ENCODE measurements at places on chromosomes 1 and 21.

DNA sequence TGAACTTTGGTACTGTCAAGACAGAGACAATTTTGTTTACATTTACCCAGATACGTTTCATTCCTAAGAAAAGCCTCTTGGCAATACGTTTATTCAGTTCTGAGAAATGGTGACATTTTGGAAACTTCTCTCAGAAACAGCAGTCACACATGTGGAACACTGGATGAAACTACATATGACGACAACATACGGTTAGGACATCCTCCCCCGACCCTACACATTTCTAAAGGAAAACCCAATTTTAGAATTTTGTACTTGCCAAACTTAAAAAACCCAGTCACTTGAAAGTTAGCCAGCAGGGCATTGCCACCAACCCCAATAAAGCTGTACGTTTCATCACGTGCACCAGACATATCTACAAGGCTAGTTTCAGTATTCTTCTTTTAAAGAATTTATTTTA is 56.8 kb downstream of the ITGB3BP start:
- peak; percentile 61 for DNase-seq

- DNase-seq = no peak
Measured at GRCh38 chr21:18023157-18023556, 204.0 kb upstream of the C21orf91 start.

DNA sequence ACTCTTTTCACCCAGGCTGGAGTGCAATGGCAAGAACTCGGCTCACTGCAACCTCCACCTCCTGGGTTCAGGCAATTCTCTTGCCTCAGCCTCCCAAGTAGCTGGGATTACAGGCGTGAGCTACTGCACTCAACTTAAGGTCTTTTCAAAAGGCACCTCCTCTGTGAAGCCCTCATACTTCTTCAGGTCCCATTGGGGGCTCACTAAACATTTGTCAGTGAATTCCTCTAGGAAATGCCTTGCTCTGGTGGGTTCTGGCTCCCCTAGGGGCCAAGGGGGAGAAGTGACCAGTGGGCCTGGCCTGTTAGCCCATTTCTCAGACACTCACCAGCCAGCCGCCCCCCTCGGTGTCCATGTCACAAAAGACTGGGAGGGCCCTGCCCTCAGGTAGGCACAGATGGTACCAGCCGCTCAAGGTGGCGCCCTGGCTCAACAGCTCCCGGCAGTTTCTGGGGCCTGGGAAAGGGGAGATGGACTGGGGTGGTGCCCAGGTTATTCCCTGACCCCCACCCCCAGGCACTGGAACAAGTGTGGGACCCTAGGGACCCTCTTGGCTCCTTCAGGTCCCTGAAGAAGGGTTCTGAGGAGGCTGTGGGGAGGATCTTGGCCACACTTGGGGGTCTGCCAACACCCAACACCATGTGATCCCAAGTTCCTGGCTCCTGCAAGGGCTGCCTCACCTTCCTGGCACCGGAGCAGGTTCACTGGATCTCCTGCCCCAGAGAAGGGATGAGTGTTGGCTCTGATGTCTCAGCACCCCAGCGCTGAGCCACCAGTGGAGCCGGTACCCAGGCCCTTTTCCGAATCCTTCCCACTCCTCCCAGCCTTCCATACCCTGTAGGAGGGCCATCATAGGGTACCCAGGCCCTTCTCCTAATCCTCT is 1.6 kb downstream of the FCN3 start:
- DNase-seq = no peak

DNA sequence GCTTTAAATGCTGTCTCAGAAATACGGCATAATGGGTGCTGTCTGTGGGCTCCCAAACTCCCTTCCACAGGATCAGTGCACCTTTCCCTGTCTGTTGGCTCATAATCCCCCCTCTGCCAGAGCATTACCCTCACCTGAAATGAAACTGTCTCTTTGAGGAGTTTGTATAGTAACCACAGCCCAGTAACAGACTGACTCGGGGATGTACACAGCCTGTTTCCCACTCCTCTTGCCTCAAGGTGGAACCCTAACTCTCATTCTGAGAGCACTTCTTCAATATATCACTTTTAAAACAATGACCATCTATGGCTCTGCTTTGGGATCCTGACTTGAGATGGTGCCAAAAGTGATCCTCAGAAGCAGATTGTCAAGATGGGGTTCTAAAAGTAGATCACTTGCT is 332.5 kb downstream of the AMY1C start:
- no peak for DNase-seq

GRCh38 chr1:55259911-55260609 is 44.9 kb upstream of the USP24 start:
- DNase-seq = no peak

- DNase-seq = no peak
Measured at GRCh38 chr1:171115280-171115897, 24.7 kb downstream of the FMO3 start.

DNA sequence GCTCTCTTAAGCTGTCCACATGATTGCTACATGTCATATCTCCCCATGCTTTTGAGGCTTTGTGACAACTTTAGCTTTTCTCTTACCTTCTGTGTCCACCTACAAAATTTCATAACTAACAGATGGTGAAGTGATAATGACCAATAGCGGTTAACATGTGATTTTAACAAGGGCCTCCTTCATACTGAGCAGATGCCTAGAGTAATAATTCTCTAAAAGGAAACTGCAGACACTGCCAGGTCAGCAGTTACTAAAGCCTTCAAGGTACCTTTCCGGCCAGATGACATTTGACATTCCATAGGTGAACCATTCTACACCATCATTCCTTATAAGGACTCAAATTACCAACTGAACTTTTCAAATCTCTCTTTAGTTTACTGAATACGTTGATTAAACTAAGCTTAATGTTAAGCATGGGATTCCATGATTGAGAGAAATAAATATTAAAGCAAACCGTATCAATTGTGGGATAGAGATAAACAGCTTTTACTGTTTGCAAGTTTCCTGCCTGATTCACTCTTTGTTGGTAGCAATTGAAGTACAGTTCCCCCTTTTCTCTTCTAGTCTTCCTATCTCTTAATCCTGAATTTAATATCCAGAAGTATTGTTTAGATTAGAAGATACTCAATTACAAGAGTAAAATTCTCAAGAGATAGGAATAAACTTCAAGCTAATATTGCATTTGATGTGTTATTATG is 205.1 kb downstream of the PLA2G4A start:
- DNase-seq = no peak

GRCh38 chr1:153509729-153510354 is 25.9 kb downstream of the S100A6 start:
- DNase-seq = no peak

DNA sequence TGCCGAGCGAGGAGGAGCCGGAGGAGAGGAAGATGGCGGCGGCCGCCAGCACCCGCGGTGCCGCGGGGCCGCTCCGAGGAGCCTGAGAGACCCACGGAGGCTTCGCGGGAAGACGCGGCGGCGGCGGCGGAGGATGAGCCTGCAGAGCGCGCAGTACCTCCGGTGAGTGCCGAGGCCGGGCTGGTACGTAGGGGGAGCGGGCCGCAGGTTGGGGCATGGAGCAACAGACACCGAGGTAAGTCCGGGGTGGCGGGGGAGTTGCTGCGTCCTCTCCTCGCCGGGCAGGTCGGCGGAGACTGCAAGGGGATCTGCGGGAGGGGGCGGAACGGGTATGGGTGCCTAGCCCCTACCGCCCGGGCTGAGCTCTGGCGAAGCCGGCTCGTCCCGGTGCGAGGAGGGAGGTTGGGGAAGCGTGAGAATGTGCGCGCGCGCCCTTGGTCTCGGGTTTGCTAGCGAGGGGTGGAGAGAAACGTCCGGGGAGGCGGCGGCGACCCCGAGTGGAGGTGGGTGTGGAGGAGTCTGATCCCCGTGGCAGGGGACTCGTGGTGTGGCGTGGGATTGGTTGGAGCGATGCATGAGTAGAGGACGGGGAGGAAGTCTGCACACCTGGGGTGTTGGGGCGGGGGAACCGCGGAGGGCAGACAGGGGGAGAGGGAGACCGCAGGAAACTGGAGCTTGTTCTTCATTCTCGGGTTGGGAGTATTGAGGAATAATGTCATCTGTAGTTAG is at the start of gene SMG7:
SMG7 (plus strand) TSS at position 12 of the 729 bp plus-strand sequence; CDS start at position 134, 122 bp downstream.
- peak; percentile 78 for DNase-seq

- no peak for DNase-seq
Measured at GRCh38 chr1:168452329-168452728, 91.5 kb downstream of the XCL2 start.

DNA sequence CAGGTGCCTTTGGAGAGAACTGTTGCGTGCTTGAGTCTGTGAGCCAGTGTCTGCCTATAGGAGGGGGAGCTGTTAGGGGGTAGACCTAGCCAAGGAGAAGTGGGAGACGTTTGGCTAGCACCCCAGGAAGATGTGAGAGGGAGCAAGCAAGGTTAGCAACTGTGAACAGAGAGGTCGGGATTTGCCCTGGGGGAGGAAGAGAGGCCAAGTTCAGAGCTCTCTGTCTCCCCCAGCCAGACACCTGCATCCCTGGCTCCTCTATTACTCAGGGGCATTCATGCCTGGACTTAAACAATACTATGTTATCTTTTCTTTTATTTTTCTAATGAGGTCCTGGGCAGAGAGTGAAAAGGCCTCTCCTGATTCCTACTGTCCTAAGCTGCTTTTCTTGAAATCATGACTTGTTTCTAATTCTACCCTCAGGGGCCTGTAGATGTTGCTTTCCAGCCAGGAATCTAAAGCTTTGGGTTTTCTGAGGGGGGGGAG is 2.4 kb downstream of the BTG2 start:
- no peak for DNase-seq

- peak; percentile 68 for DNase-seq
Measured at GRCh38 chr1:201266774-201267173, 16.5 kb upstream of the PKP1 start.

DNA sequence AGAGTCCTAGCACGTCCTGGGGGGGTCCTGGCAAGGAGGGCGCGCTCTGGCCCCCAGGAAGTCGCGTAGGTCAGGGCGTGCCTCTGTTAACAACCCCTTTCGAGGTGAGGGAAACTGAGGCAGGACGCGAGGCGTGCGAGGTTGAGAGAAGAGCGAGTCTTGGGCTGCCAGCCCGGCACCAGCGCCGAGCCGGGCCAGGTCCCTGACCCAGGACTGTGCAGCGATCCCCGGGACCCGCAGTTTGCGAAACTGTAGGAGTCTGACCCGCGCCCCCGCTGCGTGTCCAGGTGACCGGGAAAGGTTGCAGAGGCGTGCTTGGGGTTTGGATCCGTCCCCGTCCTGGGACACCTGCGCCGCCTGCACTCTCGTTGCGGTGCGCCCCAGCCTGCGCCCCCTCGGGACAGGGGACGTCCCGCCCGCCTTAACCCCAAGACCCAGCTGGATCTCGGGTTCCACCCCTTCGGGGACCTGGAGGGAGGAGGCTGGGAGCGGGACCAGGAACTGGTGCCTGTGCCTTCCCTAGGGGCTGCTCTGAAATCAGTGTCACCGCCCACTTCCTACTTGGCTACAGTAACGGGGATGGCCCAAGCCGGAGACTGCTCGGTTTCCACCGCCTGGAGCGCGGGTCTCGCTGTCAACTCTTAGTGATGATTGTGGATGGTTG is 493 bp downstream of the DISC1 start:
- DNase-seq = peak; percentile 68

All from inflammatory macrophage treated with lipopolysaccharide for 1 hour (primary cell).